ENCODE measurements at places on chromosomes 6 and 20.

GRCh38 chr6:146277142-146277541 is 248.3 kb downstream of the GRM1 start:
- no peak for DNase-seq

GRCh38 chr6:134352786-134353480 is 35.0 kb upstream of the SGK1 start:
- peak; percentile 84 for DNase-seq

- DNase-seq: no peak
Measured at GRCh38 chr6:55835220-55835619, 40.2 kb downstream of the BMP5 start.

DNA sequence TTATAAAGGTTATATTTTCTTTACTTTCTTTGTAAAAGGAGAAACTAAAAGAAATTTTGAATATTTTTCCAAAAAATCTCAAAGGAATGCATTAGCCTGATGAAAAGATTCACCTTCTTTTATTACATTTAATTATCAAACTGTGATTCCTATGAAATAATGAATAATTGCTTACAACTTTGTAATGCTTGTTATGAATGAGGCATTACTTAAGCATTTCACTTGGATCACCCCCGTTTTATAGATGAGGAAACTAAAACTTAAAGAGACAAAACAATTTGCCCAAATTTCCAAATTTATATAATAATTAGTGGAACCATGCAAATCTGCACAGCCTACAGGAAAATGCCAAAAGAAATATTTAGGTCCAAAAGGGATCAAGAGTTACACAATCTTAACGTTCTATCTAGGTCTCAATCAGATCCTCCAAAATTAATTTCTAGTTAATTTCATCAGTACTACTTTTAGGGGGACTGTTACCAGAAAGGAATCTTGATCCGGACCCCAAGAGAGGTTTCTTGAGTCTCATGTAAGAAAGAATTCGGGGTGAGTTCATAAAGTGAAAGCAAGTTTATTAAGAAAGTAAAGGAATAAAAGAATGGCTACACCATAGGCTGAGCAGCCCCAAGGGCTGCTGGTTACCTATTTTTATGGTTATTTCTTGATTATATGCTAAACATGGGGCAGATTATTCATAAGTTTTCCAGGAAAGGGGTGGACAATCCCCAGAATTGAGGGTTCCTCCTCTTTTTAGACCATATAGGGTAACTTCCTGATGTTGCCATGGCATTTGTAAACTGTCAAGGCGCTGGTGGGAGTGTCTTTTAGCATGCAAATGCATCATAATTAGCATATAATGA is 288.0 kb downstream of the ADGB start:
- DNase-seq: no peak

DNA sequence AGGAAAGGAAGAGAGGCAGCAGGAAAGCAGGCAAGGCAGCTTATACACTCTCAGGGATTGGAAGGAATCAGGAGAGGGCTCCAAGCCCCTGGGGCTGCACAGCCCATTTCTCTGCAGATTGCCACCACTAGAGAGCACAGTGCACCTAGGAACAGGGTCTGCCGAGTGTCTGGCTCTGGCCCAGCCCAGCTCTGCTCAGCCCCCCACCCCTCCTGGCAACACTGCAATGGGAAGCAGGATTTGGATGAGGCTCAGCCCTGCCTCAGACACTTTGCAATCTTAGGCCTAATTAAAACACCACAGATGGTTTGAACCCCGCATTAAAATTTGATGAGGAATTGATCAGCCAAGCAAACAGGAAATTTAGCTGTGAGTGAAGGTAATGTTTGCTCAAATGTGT is 252.7 kb downstream of the DHX35 start:
- no peak for DNase-seq

DNA sequence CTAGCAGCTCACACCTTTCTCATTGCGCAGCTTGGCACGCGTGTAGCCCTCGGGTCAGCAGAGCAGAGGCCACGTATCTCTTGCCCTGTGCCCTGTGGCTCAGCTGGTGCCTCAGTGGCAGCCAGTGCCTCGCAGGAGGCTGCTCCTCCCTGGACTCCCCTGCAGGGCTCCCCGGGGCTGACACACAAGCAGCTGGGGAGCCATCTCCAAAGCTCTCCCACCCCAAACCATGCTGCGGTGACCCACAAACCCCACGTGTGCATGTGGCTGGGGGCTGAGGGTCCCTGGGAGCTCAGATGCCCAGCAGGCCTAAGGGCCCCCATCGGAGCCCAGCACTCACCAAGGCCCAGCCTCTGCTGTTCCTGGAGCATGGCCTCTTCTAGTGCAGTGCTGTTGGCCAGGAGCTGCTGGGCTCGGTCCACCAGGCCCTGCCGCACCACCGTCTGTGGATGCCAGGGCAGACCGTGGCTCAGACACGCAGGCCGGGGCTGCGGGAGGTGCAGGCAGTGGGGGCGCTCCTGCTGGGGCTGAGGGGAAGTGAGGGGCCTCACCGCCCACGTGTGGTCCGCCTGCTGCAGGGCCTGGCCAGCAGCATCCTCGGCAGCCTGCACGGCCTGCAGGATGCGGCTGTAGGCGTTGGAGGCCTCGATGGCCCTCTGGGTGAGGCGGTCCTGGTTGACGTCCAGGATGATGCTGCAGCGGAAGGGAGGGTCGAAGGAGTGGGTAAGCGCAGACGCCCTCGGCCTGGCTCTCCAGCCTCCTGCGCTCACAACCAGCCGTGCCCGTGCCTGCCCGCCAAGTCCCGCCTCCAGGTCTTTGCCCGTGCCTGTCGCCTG is 13.8 kb downstream of the ADRM1 start:
- no peak for DNase-seq

DNA sequence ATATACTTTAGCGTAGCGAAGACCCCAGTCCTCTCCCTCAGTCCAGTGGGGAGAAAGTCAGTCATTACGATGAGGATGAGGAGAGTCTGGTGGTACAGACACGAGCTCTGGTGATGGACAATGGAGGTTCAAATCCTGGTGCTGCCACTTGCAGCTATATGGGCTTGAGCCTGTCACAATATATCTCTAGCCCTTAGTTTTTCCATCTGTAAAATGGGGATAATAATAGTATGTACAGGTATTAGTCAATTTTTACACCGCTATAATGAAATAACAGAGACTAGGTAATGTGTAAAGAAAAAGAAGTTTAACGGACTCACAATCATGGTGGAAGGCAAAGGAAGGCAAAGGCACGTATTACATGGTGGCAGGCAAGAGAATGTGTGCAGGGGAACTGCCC is 237.9 kb downstream of the BCAS1 start:
- no peak for DNase-seq

DNA sequence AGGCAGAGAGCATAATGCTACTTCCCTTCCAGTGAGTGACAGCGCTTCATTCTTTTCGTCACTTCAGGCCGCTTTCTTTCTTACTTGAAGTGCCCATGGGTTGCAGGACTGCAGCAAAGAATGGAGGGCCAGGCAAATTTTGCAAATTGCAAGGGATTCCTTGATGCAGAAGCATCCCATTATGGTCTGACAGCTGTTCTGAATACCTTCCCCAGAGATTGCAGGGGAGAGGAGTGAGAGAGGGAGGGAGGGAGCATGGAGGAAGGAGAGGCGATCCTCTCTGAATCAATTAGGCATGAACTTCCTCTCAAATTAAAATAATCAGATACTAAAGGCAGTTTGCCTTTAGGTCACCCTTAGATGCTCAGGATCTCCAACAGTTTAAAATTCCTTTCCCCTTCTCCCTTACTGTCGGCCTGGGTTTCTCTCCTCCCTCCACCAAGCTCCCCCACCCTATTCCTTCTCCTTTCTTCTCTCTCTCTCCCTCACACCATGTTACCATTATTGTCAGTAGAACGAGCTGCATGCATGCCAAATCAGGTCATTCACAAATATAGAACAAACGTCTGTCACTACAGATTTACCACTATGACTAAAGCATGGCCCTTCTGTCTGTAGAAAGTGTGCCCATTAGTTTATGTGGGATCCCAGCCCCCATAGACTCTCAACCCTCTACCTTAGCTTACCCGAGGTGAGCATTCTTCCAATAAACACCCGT is 289.2 kb downstream of the CD83 start:
- DNase-seq: no peak

DNA sequence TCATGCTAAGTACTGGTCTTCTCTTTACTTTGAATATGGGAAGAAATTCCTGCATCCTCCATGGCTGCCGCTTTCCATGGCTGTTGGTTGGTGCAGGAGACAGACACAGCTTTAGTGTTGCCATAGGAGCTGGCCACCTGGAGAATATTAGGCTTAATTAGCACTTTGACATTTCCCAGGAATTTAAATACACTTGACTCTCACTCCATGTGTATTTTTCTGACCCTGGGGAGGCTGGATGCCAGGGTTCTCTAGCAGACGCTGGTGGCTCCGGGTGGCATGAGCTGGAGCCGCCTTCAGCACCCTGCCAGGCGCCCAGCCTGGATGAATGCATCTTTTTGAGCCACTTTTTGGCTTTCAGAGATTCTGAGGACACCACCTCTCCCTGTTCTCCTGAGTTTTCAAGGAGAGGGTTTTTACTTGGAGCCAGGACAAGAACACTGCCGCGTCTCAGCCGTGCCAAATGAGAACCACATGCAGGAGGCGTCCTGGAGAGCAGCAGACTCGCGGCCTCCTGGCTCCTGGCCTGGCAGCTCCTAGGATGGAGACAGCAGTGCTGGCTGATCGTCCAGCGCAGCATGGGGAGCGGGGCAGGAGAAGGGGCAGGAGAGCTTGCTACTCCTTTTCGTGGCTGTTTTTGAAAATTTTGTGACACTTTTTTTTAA is 258.8 kb downstream of the SMOC2 start:
- DNase-seq: no peak
